ENCODE measurements at places on chromosomes 2 and 18. TPM values are rescaled to one million over a fixed set of nuclear protein-coding genes. Genes with fewer than 3 reads are reported as not detected.

DNA sequence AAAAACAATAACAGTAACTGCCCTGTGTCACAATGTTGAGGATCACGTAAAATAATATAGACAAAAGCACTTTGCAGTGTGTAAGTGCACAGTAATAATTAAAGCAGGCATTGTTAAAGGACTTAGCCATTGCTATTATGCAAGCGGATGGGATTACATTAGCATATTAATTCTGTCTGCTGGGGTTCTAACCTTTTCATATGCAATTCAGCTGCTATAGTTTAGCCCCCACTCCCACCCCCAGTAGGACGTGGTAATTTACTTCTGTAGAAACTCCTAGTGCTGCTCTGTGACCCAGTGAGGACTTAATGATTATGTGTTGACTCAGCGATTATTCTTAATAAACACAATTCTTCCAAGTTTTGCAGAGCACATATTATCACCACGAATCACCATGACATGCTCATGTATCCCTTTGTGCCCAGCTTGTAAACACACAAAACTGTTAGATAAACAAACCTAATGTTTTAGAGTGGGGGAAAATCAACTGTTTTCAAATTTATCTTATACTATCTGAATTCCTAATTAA is 5.1 kb upstream of the ADAM23 start:
- H3K36me3 ChIP-seq: no peaks in the 10 kb centered on the region
- peaks cover 4% of the 10 kb centered on the region for H3K4me1 ChIP-seq
- no peak overlapping the region for H3K27ac ChIP-seq
- H3K27me3 ChIP-seq: peaks cover 3% of the 10 kb centered on the region
- no peak for DNase-seq
- no peak overlapping the region for H3K4me3 ChIP-seq

GRCh38 chr18:56889621-56890020 is 238.5 kb downstream of the WDR7 start:
- H3K4me3 ChIP-seq: no peak overlapping the region
- no peak for DNase-seq
- H3K4me1 ChIP-seq: no peaks in the 10 kb centered on the region
- no peaks in the 10 kb centered on the region for H3K27me3 ChIP-seq
- H3K27ac ChIP-seq: no peak overlapping the region

DNA sequence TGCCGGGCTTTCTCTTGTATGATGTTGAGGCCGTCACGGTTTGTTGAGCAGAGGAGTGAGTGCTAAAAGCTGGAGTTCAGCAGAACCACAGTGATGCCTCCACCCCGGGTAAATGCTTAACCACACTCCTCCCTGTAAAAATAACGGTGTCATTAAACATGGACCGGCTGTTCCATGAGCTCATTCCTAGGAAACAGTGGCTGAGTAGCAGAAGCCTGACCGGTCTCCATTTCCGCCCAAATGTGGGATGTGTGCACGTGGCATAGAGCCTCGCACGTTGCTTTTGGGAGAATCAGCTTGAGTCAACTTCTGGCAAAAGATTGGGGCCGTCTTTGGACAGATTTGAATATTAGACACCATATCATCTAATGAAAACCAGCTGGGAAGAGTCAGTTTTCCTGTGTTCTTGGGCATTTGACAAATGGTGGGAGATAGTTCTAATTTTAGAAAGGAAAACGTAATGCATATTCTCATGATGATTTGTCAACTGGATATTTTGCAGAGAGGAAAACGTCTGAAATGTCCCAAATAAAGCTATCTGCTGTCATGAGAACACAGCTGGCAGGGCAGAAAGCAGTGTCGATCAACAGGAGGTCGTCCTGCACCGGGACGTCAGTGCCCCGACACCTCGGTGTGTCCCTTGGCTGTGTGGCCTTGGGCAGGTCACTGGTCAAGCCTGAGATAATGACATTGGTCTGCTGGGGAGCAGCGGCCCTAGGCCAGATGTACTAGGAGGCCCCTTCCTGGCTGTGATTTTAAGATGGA is 42.4 kb downstream of the LRRFIP1 start:
- H3K4me1 ChIP-seq: peaks cover 16% of the 10 kb centered on the region
- no peak for DNase-seq
- H3K27me3 ChIP-seq: no peaks in the 10 kb centered on the region
- no peak overlapping the region for H3K4me3 ChIP-seq
- H3K27ac ChIP-seq: no peak overlapping the region

GRCh38 chr2:118923371-118923770 is 18.6 kb upstream of the MARCO start:
- H3K27me3 ChIP-seq: no peaks in the 10 kb centered on the region
- H3K4me3 ChIP-seq: no peak overlapping the region
- H3K36me3 ChIP-seq: no peaks in the 10 kb centered on the region
- no peak for DNase-seq

The MYO7B gene
- polyA plus RNA-seq: not detected

The CTAGE1 gene
- polyA plus RNA-seq: not detected

The POLR1B gene
- polyA plus RNA-seq: 17.2 TPM

The MOB1A gene
- polyA plus RNA-seq: 106 TPM

GRCh38 chr2:144151851-144152250 is 368.1 kb downstream of the ZEB2 start:
- no peak overlapping the region for H3K4me3 ChIP-seq
- H3K4me1 ChIP-seq: no peaks in the 10 kb centered on the region
- no peak for DNase-seq
- H3K27me3 ChIP-seq: no peaks in the 10 kb centered on the region
- no peak overlapping the region for H3K27ac ChIP-seq

The ADRA2B gene
- polyA plus RNA-seq: not detected

All from naive thymus-derived CD4-positive, alpha-beta T cell (primary cell).